Stimulated activated CD4-positive, alpha-beta T cell treated with anti-CD3 and anti-CD28 coated beads, Interleukin-1b, Interleukin-23, amount 100 ng/mL, for 48 hours (primary cell): ENCODE measurements at places on chromosomes 2 and 18.

DNA sequence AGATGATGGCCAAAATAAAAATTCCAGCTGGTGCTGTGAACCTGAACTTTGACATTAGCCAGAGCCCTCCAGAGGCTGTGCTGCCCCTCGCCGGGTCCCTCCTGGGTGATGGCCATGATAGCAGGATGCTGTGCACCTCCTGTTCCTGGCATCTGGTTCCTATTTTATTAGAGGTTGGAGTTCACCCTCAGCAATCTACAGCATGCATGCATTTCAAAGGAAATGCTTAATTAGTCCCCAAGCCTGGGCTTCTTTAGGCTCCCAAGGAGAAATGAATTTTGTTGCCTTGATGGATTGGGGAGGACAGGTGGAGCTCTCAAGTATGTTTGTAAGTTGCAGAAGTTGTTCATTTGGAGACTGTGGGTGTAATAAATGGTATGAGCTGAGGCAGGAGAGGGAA, 166.9 kb downstream of the GLI2 start:
- no peak for DNase-seq

GRCh38 chr2:31446848-31447247, 32.3 kb upstream of the XDH start:
- DNase-seq, result no peak

GRCh38 chr18:72922895-72923294, 55.1 kb upstream of the NETO1 start:
- DNase-seq, result no peak

DNA sequence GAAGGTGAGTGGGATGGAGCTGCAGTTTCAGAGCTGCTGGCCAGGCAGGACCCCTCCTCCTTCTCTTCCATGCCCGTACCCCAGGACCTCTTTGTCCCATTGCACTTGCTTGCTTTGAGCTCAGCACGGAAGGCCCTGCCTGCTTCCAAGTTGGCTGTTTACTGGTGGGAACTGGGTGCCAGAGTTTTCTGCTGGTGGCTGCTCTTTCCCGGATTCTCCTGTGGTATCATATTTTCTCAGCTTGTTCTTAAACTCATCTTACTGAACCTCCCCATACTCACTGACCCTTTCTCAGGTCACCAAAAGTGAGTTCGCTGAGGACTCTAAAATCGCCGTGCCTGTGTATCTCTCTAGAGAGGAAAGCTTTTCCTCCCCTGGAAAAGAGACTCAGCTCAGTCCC, 297.7 kb upstream of the TNP1 start:
- no peak for DNase-seq

GRCh38 chr2:25674077-25674362, 643 bp upstream of the DTNB start:
- DNase-seq, result no peak
